ENCODE measurements at places on chromosomes 1 and 21.

DNA sequence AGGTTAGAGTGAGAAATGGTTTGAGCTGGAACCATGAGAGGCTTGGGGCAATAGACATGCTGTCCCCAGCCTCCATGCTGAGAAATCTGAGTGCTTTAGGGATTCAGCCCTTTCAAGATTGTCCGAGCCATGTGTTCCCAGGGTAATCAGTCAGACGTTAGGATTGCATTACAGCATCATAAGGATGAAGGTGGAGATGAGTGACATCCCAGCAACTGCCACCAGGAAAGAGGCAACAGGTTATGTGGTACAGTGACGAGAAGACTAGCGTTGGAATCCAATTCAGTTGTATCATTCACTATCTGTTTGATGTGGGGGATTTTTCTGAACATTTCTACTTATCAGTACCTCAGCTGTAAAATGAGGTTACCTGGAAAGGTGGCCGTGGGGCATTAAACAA lies 1.7 kb downstream of the CAMK1G start:
- no peak for DNase-seq

DNA sequence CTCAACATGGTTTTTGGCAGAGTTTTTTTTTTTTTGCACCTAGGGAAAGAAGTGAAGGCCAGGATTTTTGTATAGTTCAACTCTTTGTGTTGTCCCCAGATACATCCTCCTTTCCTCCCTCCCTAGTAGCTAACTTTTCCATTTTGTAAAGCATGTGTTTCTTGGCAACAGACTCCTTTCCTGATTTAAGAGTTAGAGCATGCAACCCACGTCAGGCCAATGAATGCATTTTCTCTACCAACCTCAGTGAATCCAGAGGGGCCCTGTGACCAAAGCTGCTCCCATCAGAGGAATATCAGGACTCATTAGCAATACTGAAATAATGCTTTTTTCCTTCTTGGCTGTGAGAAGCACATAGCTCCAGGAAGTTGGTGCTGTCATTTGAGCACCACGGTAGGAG lies 287.2 kb downstream of the LMO4 start:
- no peak for DNase-seq

DNA sequence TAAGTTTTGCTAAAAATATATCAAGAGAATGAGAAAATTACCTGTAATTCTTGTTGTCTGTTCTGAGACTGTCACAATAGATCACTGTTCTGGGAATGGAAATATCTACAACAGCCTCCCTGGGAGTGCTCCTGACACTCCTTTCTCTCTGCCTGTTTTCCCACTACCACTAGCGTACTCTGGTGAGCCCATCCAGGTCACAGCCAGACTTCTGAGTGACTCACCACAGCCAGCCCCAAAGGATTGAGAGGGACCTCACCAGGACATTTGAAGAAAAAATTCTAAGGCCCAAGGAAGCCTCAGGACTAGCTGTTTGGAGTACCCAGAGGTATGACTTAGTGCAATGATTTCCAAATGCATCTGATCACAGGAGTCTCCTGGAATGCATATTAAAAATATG lies 39.0 kb upstream of the TADA1 start:
- no peak for DNase-seq

GRCh38 chr1:154767315-154768240 lies 102.5 kb downstream of the KCNN3 start:
- peak; percentile 15 for DNase-seq

- DNase-seq = no peak
Measured at GRCh38 chr1:198155253-198155652, 1.5 kb upstream of the NEK7 start.

- no peak for DNase-seq
Measured at GRCh38 chr1:179145521-179145920, 63.7 kb downstream of the TOR3A start.

DNA sequence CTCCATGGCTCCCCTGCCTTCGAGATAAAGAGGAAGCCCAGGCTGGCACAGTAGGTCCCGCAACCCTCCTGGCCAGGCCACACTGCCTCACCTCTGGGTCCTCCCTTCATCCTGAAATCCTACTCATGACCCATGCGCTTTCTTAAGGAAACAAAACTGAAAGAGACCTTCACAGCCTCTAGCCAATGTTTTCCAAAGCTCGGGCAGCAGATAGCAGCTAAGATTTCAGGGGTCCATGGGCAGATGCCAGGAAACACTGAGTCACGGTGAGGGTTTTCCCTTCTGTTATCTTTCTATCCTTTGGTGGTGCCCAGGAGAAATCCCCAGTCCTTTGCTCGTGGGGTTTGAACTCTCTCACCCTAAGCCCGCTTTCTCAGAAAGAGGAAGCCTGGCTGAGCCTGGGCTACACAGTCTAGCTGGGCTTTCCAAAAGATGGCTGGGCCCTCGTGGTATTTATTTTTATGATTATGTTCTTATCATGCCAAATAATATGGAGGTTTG lies 26.6 kb downstream of the TTC39A start:
- DNase-seq = no peak

DNA sequence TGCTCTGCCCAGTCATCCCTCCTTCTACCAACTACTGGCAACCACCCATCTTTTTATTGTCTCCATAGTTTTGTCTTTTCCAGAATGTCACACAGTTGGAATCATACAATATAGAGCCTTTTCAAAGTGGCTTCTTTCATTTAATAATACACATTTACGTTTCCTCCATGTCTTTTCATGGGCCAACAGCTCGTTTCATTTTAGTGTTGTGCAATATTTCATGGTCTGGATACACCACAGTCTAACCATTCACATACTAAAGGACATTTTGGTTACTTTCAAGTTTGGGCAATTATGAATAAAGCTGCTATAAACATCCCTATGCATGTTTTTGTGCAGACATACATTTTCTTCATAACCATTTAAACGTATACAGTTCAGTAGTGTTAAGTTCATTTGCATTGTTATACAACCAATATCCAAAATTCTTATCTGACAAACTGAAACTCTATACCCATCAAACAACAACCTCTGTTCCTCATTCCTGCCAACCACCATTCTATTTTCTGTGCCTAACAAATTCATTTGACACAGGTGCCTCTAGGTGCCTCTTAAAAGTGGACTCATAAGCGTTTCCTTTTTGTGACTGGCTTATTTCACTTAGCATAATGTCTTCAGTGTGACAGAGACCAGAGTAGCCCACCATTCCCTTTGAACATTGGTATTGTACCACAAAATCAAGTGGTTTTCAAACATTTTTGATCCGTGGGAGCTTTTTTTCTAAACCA lies 138.1 kb downstream of the NR5A2 start:
- no peak for DNase-seq

DNA sequence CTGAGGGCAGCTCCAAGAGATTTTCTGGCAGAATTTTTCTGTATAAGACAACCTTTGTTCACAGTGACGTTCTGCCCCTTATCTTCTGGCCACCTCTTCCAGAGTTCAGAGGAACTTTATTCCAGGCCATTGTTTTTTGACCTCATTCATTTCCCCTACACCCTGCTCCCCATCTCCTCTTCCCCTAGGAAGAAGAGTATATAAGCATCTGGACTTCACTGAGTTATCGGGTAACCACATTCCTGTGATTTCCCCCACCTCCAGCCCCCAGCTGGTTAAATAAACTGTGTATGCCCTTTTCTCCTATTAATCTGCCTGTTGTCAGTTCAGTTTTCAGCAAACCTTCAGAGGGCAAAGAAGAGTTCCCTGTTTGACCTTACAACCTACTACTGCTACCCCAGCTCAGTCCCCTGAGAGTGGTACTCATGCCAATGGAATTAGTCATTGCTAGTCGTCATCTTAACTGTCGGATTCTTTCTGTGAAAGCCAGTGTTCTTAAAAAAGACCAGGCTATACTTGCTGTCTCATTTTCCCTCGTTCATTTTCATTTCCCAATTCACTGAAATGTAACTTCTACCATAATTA lies 14.3 kb upstream of the ALG14 start:
- DNase-seq = peak; percentile 71

Data from non-pigmented ciliary epithelial cell (primary cell).